ENCODE measurements at places on chromosomes 2 and 18. TPM values are rescaled to one million over a fixed set of nuclear protein-coding genes. Genes with fewer than 3 reads are reported as not detected.

UGT1A10 gene
- 0.22 TPM for total RNA-seq

RNF144A gene
- 0.22 TPM for total RNA-seq

KLHL14 gene
- not detected for total RNA-seq

SLC9A2 gene
- total RNA-seq: not detected

DNAJC5G gene
- total RNA-seq: not detected
